Suppressor macrophage (primary cell): ENCODE measurements at places on chromosomes 1 and 21.

GRCh38 chr1:238619652-238620051 lies 728.9 kb upstream of the ZP4 start:
- no peak for DNase-seq

DNA sequence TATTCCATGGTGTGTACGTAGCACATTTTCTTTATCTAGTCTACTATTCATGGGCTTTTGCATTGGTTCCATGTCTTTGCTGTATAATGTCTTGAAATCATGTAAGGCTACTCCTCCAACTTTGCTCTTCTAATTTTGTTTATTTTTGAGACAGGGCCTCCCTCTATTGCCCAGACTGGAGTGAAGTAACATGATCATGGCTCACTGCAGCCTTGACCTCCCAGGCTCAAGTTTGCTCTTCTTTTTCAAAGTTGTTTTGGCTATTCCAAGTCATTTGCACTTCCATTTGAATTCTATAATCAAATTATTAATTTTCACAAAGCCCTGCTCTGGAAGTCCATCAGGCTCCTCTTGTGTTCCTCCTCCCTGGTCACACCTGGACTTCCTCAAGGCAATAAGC lies 90.2 kb upstream of the SGIP1 start:
- DNase-seq, result no peak

- DNase-seq, result no peak
Observed at GRCh38 chr21:28867401-28867800, 125.3 kb downstream of the LTN1 start.

- no peak for DNase-seq
Observed at GRCh38 chr1:62585469-62586155, 11.7 kb upstream of the ANGPTL3 start.

DNA sequence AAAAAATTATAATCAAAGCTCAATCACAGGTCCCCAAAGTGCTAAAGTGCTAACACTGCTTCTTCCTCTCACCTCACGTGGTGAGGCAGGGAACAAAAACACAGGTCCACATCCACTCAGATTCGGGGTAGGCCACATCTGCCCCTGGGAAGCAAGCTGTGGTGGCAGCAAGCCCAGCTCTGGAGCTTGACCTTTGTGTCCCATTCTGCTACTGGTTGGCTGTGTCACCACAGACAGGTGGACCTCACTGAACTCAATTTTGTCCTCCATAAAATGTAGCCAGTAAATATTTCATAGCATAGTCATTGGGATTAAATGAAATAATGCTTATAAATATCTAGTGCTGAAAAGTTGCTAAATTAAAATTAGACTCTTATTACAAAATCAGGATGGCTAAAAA lies 8.5 kb downstream of the AZIN2 start:
- DNase-seq, result no peak

DNA sequence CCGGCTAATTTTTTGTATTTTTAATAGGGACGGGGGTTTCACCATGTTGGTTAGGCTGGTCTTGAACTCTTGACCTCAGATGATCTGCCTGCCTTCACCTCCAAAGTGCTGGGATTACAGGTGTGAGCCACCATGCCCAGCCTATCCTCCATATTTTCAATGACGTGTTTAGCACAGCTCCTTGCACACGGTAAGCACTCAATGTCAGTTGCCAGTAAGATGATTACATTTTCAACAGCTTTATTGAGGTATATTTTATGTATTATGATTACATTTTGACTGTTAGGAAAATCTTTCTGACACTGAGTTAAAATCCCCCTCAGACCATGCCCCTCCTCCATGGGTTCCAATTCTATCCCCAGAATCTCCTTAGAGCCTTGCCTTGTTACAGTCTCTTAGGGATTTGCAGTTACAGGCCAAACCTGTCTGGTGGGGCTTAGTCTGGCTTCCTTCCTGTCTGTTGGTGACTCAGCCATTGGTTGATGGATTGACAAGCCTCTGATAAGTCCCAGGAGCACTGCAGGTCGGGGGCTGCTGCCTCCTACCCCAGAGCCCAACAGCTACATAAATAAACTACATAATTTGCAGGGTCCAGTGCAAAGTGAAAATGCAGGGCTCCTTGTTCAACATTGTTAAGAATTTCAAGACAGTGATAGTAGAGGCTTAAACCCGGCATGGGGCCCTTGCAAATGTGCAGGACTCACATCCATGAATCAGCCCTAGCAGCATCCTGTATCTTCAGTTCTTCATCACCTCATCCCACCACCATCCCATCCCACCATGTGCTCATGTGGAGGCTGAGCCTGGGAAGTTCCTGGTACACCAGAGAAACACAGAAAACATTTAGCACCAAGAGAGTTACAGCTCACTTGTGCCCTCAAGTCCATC lies 23.4 kb downstream of the COA7 start:
- DNase-seq, result no peak
